ENCODE measurements at places on chromosomes 6 and 20.

DNA sequence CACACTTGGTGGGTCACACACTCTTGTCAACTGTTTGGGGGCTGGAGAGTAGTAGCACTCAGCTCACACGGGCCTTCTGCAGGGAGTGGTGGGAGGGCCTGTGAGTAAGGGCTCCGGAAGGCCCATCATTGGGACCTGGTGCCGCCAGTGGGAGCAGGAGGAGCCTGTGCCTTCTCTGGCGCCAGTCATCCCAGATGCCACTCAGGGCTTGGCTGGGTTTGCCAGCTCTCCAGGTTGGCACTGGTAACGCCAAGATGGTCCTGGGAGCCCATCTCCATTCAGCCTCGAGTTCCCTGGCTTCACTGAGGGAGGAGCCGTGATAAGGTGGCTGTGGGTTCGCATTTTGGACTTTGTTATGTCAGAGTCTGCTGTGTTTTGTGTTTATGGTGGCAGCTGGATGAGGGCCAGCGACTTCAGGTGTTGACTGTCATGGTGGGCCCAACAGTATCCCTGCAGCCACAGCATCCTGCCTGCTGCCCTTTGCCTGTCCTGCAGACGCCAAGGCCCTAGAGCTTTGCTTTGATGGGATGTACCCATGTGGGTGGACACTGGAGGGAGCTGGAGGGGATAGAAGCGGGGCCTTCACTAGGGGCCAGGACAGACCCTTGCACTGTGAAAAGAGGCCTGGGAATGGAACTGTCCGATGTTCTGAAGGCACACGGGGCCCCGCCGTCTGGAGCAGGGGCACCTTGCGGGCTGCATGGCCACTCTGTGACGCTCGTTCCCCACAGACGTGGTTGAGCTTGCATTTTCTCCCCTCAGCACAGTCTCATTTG is 13.3 kb upstream of the DNAJC5 start:
- DNase-seq, result no peak

DNA sequence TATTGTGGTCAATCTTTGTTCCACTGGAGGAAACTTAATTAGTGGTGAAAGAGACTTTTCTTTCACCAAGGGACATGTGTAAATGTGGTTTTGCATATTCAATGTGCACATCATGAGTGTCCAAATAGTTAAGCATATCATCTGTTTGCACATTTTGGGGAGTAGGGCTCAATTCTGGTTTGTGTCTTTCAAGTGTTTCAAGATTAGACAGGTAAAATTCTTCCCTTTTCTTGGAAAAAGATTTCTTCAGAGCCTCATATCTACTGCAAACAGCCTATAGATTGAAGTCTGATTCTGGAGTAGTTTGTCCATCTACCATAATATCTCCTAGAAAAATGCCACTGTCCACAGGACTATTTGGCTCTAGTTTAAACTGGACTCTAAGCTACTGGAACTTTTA is 26.9 kb upstream of the DEFB118 start:
- no peak for DNase-seq

DNA sequence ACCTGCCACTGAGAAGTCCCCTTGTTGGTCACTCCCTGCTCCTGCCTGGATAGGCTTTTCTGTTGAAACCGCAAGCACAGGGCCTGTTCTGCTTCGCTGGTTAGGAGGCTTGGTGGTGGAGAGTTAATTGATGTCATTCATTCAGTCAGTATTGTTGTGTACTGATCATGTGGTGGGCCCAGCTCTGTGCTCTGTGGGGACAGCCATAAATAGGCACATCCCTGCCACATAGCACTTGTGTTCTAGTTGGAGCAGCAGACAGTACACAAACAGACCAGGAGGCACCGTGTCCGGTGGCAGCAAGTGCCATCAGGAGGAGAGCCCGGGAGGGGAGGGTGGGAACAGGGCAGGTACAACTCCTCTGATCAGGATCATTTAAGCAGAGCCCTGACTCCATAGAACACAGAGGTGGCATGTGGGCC is 155.2 kb upstream of the INSM1 start:
- DNase-seq, result peak; percentile 26

- no peak for DNase-seq
Observed at GRCh38 chr6:13065581-13065980, 262.8 kb downstream of the TBC1D7 start.

- DNase-seq, result no peak
Observed at GRCh38 chr6:84093441-84094435, 60.2 kb downstream of the MRAP2 start.

- no peak for DNase-seq
Observed at GRCh38 chr6:42429042-42429585, 22.6 kb downstream of the TRERF1 start.
